ENCODE measurements at places on chromosomes 2 and 18.

- DNase-seq, result no peak
Observed at GRCh38 chr18:47871288-47871687, 59.2 kb downstream of the SMAD2 start.

DNA sequence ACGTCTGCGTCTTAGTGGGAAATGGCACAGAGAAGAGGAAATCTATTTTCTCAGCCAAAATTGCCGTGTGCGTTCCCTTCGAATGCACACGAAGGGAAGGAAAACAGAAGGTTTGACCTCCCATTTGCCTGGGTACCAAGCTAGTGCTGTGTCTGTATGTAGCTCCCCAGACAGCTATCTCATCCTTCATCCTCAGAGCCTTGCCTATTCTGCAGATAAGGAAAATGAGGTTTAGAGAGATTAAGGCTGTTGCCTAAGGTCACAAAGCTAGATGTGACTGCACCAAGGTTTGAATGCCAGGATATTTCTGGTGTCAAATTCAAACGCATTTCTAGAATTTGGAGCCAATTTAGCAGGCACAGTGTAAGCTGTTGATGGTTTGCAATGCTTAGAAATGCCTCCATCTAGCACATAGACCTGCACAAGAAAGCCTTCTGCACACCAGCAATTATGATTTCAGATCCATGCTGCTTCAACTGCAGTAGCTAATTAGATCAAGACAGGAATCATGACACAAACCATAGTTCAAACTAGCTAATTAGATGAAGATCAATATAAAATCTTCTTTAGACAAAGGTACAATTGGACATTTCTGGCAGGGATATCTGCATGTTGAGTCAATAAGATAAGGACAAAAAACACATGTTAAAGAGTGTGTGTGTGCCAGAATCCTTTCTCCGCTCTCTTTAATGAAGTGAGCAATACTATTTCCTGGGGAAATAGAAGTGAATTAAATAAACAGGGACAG, 115.1 kb downstream of the CMPK2 start:
- no peak for DNase-seq

GRCh38 chr2:207119048-207119447, 46.7 kb downstream of the KLF7 start:
- DNase-seq, result no peak

DNA sequence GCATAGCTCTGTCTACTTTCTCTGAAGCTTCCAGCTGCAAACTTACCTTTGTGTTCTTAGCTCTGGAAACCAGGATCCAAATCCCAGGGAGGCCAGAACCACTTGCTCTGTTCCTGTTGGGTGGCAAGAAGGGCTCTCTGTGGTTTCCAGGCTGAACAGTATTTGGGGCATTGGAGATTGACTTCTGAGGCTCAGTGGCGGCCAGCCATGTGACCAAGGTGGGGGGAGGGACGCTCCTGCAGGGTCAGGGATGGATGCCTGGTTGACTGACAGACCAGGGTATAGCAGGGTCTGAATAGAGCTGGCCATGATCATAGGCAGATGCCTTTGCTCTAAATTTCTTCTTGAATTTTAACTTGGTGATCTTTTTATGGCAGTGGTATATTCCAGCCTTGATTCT, 15.1 kb downstream of the SLC4A5 start:
- no peak for DNase-seq

DNA sequence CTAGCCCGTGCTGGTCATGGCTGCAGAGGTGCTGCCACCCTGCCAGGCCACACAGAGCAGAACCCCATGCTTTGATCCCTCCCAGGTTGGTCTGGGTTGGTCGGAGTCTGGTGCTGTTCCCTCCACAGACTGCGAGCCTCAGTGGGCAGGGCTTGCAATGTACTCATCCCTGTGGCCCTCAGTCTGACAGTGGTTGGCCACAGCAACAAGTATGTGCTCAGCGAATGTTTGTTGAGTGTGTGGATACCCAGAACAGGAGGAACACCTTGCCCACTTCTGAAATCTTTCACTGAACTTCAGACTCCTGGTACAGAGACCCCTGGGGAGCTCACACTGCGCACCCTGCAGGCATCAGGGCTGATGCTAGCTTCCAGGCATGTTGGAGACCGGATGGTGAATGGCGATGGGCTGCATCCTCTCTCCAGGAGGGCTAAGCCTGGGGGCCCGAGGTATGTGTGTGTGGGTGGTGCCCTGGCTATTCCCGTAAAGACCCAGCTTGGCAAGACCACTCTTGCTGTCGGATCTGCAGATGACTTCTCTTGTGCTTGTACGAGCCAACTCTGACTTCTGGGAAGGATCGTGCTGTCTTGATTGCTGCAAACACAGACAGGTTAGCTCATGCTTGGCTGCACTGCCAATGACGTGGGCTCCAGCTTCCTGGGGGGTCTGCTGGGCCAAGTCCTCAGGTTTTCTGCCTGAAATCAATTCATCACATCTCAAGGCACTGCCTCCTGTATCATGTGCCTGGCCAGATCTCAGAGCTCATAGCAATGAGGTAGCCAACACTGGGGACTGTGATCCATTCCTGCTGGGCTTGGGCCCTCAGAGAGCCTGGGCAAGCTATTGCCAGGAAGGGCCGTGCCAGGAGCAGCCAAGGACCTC, 43.7 kb downstream of the RHOB start:
- no peak for DNase-seq

DNA sequence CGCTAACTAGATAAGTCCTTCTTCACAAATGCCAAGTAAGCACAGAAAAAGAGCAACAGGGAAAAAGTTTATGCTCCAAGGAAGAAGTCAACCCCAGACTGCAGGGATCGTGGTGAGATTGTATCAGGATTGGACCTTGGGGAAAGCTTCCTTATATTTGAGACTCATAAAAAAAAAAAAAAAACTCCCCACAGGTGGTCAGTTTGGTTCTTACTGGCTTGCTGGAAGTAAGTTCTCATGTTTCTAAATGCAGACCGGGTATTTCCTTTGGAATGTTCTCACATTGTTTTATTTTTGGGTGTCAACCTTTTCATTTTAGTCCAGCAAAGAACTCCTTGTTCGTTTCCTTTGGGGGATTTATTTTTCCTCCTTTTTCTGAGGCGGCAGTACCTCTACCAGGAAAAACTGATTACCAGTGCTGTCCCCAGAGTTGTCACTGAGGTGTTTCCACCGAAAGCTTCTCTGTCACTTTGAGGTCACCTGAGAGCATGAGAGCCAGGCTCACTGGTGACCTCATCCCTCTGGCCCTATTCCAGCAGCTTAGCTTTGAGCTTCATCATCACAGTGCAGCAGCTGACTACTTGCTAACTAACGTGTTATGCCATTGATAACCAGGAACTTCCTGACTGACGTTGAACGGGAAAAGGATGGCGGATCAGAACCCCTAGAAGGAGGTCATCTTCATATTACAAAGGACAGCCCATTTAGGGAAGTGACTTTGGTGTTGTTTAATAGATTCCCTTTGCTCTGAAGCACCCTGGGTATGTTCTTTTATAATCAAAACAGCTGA, 16.8 kb upstream of the ATP8B1 start:
- peak; percentile 5 for DNase-seq

DNA sequence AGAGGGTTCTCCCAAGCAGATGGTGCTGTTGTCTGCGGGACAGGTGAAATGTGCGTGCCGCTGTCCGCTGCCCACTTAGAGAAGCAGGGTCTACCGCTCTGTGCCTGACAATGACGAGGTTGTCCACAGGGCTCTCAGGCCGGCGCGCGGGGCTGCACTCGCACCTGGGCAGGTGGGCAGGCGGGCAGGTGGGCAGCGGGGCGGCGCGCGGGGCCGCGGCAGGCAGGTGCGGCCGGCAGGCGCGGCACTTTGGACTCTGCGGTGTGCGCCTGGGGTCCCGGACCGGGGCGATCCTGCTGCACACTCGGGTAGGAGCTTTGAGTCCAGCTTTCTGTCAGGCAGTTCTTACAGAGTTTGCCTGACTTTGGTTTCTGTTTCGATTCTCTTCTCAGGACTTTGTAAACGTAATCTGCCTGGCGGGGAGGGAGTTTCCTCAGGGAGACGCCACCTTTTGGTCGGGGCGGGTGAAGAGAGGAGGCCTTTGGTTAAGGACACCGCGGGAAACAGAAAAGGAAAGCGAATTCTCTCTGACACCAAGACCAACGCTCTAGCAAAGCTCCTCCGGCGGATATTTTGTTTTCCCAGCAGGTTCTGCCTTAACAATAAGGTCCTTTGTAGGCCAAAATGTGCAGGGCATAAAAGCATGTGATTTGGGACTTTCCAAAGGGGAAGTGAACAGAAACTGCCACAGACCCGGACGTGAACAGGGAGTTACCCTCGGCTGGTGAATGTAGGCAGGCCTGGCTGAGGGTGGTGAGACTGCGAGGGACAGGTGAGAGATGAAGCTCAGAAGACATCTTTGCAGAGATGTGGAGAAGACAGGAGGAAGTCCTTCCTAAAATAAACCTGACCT, at the start of gene IFIH1:
Gene IFIH1, minus strand, starts transcription at position 357 of the 853 bp plus-strand sequence. CDS start 377 bp downstream, outside the sequence.
- DNase-seq, result peak; percentile 54

- DNase-seq, result peak; percentile 37
Observed at GRCh38 chr2:109715313-109715805, 78.7 kb upstream of the RGPD5 start.

- DNase-seq, result peak; percentile 74
Observed at GRCh38 chr2:196987649-196988364, 61.3 kb upstream of the PGAP1 start.

All from NCI-H1092 treated with DMSO at 0.1 percent for 48 hours (cell line).